Stimulated activated naive CD4-positive, alpha-beta T cell (primary cell): ENCODE measurements at places on chromosomes 12 and 14.

DNA sequence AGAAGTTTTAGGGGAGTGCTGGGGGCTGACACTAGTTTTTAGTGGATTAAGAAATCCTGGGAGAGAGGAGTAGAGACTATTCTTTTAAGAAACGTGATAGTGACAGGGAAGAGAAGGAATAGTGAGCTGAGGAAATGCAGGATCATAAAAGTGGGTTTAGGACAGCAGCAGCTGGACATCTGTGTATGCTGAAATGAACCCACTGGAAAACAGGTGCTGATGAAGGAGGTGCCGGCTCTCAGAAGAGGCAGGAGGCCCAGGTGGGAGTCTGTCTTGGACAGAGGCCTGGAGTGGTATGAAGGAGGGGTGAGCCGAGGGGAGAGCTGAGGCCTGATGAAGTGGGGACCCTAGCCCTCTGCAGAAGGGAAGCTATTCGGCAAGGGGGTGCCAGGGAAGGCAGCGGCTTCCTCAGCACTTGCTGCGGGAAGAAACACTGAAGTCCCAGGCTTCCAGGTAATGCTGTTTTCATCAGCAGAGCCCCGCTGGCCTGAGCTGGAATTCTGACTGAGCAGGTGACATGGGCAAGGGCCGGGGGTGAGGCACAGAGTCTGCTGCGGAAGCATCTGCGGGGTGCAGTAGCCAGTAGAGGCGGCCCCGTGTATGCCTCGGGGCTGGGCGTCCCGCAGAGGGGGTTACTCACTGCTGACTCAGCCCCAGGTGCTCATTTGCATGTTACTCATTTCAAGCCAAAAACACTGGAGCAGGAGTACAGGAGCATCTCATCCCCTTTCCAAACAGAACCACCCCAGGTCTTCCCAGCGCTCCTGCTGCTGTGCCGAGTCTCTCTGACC, 89.7 kb downstream of the TMCC3 start:
- DNase-seq: no peak

- no peak for DNase-seq
These were observed 36.0 kb downstream of the PTPN21 start for GRCh38 chr14:88518592-88519512.

GRCh38 chr12:124026755-124027745, 54.0 kb downstream of the ZNF664 start:
- DNase-seq: no peak

DNA sequence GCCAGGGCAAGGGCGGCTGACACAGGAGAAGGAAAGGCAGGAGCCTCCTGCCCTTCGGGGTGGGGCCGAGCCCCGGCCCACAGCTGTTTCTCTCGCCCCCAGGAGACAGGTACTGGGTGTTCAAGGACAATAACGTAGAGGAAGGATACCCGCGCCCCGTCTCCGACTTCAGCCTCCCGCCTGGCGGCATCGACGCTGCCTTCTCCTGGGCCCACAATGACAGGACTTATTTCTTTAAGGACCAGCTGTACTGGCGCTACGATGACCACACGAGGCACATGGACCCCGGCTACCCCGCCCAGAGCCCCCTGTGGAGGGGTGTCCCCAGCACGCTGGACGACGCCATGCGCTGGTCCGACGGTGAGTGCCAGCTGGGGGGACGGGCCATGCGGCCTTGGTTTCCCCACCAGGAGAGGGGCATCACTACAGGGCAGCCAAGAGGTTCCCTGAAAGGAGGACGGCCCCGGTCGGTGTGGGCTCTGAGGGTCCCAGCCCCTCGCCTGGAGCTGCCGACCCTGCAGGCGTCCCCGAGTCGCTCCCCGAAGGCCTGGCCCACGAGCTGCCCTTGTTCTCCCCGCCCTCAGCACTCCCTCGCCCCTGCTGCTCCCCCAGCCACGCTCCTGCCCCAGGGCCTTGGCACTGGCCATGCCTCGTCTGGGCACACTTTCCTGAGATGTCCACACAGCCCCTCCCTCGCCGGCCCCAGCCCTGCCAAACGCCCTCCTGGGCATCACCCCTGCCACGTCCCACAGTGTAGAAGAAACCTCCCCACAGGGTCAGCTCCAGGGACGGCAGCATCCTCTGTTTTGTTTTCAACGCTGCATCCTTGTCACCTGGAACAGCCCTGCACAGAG, 21.7 kb downstream of the MMP17 start:
- no peak for DNase-seq

DNA sequence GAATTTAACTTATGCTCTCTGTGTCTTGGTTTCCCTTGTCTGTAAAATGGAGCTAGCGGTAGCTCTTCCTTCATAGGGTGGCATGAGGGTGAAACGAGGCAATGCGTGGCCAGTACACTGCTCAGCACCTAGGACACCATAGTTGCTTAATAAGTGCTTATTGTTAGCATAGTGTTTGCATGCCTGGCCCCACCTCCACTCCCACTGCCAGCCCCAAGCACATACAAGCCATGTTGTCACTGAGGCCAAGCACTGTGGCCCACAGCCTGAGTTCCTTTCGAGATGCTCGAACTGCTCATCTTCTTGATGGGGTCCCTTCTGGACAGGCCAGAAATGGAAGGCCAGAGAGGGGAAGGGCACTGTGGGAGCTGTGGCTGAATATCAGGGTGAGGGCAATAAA, 839 bp downstream of the FICD start:
- DNase-seq: no peak

- no peak for DNase-seq
These were observed at the start of gene GMPR2 for GRCh38 chr14:24232645-24233537. TSS of gene GMPR2 (plus strand) at chr14:24232929. CDS start at chr14:24233254, 325 bp downstream.

DNA sequence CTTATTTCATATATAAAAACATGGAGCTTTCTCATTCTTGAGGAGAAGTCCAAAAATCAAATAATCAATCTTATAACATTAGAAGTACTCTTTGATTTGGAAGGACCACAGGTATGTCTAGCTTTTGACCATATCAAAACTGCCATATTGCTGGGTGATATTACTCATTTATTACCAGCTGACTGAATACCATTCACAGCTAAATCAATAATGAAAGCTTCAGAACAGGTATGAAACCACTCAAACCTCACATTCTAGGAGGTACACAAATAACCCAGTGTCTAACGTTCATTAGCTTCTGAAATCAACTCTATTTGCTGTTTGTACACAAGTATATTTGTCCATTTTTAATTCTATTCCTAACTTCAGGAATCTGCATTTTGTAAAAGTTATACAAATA, 16.8 kb upstream of the CCDC91 start:
- DNase-seq: no peak

DNA sequence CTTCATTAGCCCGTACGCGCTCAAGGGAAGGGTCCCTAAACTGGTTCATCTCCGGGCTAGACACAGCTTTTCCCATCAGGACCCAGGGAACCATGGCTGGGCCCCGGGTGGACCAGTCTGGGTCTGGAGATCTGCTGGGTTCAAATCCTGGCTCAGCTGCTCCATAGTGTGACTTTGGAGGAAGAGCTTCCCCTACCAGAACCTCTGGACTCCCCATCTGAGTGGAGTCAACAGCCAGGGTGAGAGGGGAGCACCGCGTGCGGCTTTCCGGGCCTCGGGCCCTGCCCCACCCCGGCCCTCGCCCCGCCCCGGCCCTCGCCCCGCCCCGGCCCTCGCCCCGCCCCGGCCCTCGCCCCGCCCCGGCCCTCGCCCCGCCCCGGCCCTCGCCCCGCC, 41.2 kb downstream of the BEGAIN start:
- peak; percentile 44 for DNase-seq

DNA sequence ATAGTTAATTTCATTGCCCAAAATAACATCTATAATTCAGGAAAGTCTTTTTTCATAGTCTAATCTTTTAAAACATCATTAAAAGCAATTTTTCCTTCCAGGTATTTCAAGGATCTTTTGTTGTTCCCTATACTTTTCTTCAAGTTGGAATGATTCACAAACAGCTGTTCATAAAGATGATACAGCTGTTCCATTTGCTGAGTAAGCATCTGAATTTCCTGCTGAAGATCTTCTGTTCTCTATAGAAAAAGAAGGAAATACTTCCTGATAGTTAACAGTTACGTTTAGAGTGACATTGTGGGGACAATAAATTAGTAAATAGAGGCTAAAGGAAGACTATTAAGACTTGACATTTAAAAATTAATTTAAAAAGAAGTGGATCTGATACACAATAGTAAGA, 30.3 kb upstream of the ESR2 start:
- DNase-seq: no peak

GRCh38 chr12:33639975-33640374, 200.4 kb upstream of the SYT10 start:
- DNase-seq: no peak

- no peak for DNase-seq
These were observed 339.3 kb upstream of the SFSWAP start for GRCh38 chr12:131371401-131372170.

DNA sequence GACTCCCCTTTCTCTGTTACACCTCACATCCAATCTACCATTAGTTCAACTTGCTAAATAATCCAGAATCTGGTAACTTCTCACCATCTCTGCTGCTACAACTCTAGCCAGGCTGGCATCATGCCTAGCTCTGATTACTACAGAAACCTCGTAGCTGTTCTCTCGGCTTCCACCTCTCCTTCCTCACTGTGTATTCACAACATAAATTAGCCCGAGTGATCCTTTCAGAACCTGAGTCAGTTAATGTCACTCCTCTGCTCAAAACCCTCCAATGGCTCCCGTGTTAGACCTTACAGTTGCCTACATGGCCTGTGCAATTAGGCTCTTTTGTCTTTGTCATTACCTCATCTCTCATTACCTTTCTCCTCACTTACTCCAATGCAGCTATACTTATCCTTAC, 139.4 kb downstream of the PDE3A start:
- no peak for DNase-seq

DNA sequence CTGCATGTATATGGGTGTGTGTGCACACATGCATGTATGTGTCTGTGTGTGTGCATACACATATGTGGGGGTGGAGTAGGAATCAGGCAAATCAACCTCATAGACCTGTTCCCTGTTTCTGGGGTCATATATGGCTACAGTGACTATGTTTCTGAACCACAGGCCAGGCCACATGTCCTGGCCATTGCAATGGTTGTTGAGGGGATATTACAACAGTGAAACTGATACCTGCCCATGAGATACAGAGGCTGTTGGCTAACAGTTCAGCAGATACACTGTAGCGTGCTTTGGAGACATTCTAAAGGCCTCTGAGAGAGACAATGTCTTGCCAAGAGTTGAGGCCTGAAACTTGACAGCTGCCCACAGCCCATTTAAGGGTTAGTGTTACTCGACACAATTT, 47.3 kb upstream of the FOS start:
- no peak for DNase-seq

DNA sequence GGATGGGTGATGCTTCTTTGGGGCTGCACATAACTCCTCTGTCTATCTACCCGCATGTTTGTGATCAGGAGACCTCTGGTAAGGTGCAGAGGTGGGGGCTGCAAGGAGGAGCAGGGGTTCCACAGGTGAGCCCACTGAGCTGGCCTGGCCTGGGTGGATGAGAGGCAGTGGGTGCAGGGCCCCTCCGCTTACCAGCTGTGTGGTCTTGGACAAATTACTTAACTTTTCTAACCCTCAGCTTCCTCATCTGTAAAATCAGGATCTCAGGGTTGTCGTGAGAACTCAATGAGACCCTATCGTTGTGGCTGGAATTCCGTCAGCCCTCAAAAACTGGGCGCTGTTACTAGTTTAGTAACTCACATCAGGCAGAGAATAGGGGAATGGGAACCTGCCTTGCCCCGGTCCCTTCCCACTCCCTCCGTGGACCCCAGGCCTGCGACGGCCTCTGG, 7.5 kb downstream of the PTPN6 start:
- no peak for DNase-seq

GRCh38 chr12:111645433-111645832, 40.3 kb downstream of the BRAP start:
- DNase-seq: no peak

DNA sequence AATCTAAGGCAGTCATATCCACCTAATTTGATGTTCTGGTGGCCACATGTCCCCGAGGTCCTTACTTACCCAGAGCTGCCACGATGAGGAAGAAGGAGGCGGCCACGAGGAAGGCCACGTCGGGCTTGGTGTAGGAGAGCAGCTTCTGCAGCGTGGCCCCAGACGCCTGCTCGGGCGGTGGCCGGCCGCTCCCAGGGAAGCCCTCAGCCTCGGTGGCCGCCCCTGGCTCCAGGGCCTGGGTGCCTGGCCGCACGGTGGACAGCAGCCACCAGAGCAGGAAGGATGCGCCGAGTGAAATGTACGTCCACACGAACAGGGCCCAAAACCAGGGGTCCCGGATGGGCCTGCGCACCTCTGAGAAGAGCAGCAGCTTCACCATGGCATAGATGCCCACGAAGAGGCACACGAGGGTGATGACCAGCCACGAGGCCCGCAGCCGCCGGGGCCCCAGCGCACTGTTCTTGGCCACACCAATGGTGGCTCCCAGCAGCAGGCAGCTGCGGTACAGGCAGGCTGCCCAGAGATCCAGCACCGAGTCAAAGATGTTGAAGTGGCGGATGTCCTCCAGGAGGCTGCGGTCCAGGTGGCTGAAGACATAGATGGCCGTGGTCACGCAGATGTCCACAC, 6.6 kb downstream of the ABCB9 start:
- DNase-seq: no peak

- DNase-seq: no peak
These were observed 6.2 kb upstream of the CPNE8 start for GRCh38 chr12:38911611-38912010.

GRCh38 chr12:65323070-65323469, 44.6 kb downstream of the MSRB3 start:
- DNase-seq: no peak

DNA sequence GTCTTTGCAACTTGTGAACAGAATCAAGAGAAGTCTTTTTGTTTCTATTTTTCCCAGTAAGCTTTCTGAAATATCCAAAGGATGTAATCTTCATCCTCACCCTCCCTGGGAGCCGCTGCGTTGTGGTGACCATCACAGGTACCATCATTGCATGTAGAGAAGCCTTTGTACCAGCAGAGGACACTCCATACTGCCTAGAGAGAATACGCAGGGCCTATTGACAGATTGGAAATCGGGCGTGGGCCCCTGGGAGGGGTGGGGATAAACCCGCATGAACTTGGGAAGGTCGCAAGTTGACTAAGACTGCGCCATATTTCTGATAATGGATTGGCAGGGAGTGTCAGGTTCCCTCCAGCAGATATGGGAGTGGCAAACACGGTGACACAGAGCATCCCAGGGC, 12.7 kb downstream of the KRT1 start:
- DNase-seq: no peak

GRCh38 chr12:49059299-49060171, 1.1 kb downstream of the KMT2D start:
- peak; percentile 28 for DNase-seq

- no peak for DNase-seq
These were observed 223.7 kb downstream of the CHST11 start for GRCh38 chr12:104680491-104680890.
